Activated CD4-positive, alpha-beta memory T cell treated with anti-CD3 and anti-CD28 coated beads for 36 hours (primary cell): ENCODE measurements at places on chromosomes 5 and 9. TPM values are rescaled to one million over a fixed set of nuclear protein-coding genes. Genes with fewer than 3 reads are reported as not detected.

Gene NTRK2
- 0.65 TPM for total RNA-seq

Gene OMD
- total RNA-seq, result not detected

Gene SLC45A2
- not detected for total RNA-seq

Gene AFAP1L1
- total RNA-seq, result not detected

Gene TRIM36
- not detected for total RNA-seq

Gene TRIM52
- total RNA-seq, result 10.9 TPM

Gene CD180
- total RNA-seq, result 0.07 TPM

Gene ANKRD34B
- not detected for total RNA-seq

DNA sequence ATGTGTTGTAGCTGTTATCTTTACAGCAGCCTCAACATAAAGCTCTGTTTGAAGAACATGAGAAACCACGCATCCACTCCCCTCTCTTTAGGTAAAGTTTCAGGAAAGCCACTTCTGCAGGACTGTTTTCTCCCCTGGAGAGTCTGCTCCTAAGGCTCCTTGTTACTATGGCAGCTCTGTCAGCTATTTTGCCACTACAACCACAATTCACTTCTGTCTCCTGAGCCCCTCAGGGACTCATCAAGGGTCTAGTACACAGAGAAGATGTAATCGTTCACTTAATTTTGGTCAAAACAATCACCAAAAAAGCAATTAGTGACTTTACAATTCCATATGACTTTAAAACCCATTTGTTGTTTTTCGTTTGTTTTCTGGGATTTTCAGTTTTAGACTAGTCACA lies 157.7 kb downstream of the FBN2 start:
- DNase-seq, result no peak
- H3K4me3 ChIP-seq, result no peak overlapping the region
- H3K27ac ChIP-seq, result no peak overlapping the region
- no peaks in the 10 kb centered on the region for H3K27me3 ChIP-seq

DNA sequence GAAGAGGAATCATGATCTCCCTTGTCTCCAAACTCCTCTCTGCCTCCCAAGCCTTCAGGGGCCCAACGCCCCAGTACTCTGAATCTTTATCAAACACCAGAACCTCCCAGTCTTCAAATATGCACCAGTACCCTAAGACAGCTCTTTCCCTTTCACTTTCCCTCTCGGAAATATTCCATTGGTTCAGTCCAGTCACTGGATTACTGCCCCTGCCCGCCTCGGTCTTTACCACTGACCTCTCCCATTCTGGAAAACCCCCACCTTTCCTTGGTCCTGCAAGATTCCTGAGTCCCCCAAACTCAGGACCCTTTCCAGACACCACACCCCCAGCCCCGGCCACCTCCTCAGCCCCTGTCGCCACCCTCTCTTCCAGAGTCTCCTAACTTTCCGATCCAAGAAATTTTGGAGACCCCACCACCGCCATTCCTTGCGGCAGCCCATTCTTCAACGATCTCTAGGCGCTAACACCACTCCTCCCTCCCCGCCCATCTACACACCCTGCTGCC lies 674 bp downstream of the C5orf15 start:
- H3K4me1 ChIP-seq, result peaks cover 57% of the 10 kb centered on the region
- no peaks in the 10 kb centered on the region for H3K27me3 ChIP-seq
- peaks cover 12% of the 10 kb centered on the region for H3K36me3 ChIP-seq
- H3K4me3 ChIP-seq, result peak overlapping the region; percentile 91
- peak overlapping the region; percentile 90 for H3K27ac ChIP-seq

- no peaks in the 10 kb centered on the region for H3K36me3 ChIP-seq
- no peaks in the 10 kb centered on the region for H3K4me1 ChIP-seq
- DNase-seq, result no peak
- H3K4me3 ChIP-seq, result no peak overlapping the region
These were observed 19.0 kb downstream of the OLFML2A start for GRCh38 chr9:124795881-124796431.

DNA sequence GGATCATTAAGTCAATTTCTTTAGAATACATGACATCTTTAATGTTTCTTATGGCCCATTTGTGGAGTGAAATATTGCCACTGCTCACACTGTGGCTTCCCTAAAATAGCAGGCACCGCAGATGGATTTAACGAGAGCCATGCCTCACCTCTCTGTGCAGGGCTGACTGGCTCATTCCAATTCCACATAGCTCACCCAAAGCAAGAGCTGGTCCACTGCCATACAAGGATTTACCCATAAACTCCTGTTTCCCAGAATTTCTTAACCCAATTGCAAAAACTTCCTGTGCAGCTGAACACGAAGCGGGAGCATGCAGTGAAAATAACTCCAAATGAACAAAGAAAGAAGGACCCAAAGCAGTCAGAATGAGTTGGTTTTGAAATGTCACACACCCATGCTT lies 159.5 kb downstream of the BAAT start:
- H3K27me3 ChIP-seq, result no peaks in the 10 kb centered on the region
- no peak overlapping the region for H3K4me3 ChIP-seq
- DNase-seq, result no peak
- no peak overlapping the region for H3K27ac ChIP-seq
- no peaks in the 10 kb centered on the region for H3K36me3 ChIP-seq

DNA sequence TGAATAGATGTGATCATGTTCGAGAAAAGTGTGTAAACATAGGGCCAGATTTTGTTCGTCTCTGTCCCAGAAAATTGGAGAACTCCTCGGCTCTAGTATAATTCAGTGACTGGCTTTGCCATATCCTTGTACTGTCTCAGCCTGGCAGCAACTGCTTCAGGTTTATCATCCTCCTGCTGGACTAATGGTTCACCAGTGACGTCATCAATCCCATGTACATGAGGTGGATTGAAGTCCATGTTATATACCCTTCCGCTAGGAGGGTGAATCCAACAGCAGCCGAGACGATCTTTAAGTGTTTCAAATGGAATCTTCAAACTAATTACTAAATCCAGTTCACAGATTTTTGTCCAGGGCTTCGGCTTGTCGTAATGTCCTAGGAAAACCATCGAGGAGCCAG lies 17.1 kb upstream of the PLPP1 start:
- H3K27me3 ChIP-seq, result peaks cover 15% of the 10 kb centered on the region
- H3K4me1 ChIP-seq, result no peaks in the 10 kb centered on the region
- no peaks in the 10 kb centered on the region for H3K36me3 ChIP-seq
- DNase-seq, result no peak

DNA sequence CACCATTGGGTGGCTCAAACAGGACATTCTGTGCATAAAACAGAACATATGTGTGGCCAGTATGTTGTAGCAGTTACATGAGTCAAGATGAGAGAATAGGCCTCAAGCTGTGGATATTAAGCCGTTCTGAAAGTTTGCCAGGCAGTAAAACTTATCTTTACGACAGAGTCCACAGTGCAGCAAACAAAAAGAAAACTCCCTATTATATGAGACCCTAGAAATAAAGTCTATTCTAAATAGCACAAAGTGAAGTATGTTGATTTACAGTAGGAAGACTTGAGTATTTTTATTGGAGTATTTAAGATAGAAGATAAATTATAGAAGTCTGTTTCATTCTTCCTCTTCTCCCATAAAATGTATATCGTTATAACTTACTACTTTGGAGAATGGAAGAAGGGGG lies 271.5 kb downstream of the ADGRV1 start:
- no peaks in the 10 kb centered on the region for H3K36me3 ChIP-seq
- H3K27ac ChIP-seq, result no peak overlapping the region
- peaks cover 8% of the 10 kb centered on the region for H3K27me3 ChIP-seq
- H3K4me1 ChIP-seq, result no peaks in the 10 kb centered on the region
- no peak for DNase-seq

- no peaks in the 10 kb centered on the region for H3K36me3 ChIP-seq
- no peak overlapping the region for H3K4me3 ChIP-seq
- DNase-seq, result no peak
- H3K4me1 ChIP-seq, result no peaks in the 10 kb centered on the region
These were observed 140.5 kb downstream of the IRX2 start for GRCh38 chr5:2610986-2611385.

- H3K27me3 ChIP-seq, result peaks cover 35% of the 10 kb centered on the region
- no peak overlapping the region for H3K4me3 ChIP-seq
- H3K36me3 ChIP-seq, result no peaks in the 10 kb centered on the region
- H3K4me1 ChIP-seq, result no peaks in the 10 kb centered on the region
- DNase-seq, result no peak
These were observed 49.3 kb upstream of the FANCC start for GRCh38 chr9:95366731-95367325.

- peaks cover 8% of the 10 kb centered on the region for H3K4me1 ChIP-seq
- H3K27me3 ChIP-seq, result no peaks in the 10 kb centered on the region
- H3K4me3 ChIP-seq, result no peak overlapping the region
- no peaks in the 10 kb centered on the region for H3K36me3 ChIP-seq
- DNase-seq, result no peak
These were observed 3.2 kb downstream of the MROH2B start for GRCh38 chr5:41067714-41068568.

DNA sequence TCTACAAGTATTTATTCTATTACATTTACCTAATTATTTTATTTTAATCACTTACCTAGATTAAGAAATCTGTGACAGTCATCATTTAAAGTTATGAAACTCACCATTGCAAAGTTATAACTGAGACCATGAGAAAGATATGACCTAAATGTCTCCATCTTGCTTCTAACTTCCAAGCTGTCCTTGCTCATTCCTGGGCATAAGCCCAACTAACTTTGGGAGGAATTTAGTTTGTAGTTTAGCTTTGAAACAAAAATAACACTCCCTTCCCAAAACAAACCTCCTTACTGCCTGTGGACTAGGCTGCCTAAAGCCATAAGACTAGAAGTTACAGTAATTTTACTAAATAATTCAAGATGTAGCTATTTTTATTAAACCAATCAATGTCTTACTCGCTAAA lies 195.6 kb upstream of the RAI14 start:
- H3K4me1 ChIP-seq, result peaks cover 4% of the 10 kb centered on the region
- no peak for DNase-seq
- H3K27me3 ChIP-seq, result peaks cover 5% of the 10 kb centered on the region
